Cortex of kidney (tissue), 1 donor: ENCODE measurements at places on chromosomes 4 and X.

DNA sequence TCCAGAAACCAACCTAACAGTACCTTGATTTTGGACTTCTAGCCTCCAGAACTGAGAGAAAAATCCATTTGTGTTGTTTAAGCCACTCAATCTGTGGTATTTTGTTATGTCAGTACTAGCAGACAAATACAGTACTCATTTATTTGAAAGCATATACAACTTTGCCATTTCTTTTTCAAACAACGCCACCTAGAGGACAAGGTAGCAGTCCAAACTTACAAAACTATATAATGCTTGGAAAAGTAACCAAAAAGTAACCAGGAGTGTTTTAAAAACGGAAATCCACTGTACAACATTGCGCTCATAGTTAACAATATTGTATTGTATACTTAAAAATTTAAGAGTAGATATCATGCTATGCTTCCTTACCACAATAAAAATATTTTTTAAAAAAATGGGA, 37.0 kb upstream of the FGF13 start:
- DNase-seq, result no peak

GRCh38 chr4:77074981-77075855, 571 bp downstream of the CCNI start:
- DNase-seq, result no peak

DNA sequence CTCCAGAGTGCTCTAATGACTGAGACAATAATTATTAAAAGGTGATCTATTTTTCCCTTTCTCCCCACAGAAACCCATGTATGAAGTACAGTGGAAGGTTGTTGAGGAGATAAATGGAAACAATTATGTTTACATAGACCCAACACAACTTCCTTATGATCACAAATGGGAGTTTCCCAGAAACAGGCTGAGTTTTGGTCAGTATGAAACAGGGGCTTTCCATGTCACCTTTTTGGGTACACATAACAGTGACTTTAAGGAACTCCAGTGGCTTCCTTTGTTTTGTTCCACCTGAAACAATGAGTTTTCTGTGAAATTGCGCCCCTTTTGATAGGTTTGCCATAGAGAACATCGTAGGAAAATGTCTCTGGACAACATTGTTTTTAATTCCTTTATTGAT, 69.6 kb downstream of the KIT start:
- DNase-seq, result no peak

- DNase-seq, result no peak
These were observed 50.3 kb upstream of the OTUD4 start for GRCh38 chr4:145230726-145231125.

DNA sequence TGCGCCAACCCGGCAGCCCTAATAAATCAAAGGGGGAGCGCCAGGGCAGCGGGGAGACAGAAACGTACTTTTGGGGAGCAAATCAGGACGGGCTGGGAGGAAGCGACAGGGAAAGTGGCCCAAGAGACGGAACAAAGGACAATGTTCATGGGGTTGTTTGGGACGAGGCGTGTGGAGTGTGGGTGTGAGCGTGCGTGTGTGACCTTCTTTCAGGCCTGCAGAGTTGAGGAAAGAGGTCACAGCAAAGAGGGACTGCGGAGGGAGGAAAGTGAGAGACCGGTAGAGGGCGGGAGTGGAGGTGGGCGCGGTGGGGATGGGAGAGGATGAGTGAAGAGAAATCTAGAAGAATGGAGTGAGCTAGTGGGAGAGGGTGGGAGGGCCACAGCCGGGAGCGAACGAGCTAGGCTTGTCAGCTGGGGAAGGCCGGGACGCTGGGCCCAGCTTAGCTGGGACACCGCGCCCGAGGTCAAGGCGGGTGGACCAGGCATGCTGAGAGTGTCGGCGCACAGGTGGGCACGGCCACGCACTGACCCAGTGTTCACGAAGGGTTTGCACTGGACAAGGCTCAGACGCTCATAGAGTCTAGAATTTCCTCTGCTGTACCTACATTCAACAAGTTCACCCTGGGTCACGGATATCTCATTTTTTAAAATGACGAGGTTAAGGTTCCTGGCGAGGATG, 14.7 kb upstream of the PITX2 start:
- DNase-seq, result no peak

- DNase-seq, result no peak
These were observed 168.7 kb downstream of the PRDM5 start for GRCh38 chr4:120753854-120754253.
